ENCODE measurements at places on chromosomes 2 and 18.

DNA sequence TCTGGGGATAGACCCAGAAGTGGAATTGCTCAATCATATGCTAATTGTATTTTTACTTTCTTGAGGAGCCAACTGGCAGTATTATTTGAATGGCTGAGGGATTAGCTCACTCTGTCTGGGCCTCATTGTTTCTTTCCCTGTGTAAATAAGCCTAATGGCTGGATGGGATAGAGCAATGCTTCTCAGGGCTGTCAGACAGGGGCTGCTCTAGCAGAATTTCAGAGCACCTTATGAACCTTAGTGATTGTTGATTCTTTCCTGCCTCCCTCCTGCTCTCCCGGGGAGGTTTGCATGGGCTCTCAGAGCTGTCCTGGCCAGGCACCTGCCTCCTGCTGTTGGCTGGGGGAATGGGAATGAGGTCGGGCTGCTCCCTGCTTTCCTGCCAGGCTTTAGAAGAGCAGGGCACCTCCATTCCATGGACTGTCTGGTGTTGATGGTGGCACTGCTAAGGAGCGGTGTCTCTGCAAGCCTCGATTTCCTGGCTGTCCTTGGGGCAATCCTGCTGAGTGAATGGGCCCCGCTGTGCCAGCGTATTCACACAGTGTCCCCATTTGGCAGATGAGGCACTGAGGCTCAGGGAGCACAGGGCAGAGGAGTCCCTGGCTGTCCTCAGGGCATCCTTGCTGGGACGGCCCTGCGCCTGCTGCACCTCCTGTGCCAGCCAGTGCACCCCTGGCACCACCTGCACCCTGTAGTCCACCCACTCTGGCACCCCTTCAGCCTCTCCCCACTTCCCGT lies 468.2 kb upstream of the HS6ST1 start:
- no peak for DNase-seq

DNA sequence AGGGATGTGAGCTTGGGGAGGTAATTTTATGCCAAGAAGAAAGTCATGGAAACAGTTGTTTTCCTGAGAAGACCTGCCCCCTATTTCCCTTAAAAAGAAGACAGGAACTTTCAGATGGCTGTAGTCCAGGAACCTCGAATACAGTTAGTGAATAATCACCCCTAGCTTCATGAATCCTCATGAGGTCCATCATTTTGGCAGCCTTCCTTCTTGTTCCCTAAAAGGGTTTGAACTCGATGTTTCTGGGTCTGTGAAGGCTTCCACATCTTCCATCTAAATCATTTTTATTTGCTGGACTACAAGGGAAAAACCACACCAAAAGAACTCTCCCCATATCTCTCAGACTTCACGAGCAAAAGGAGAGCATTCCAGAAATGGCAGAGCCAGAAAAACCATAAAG lies 290.8 kb downstream of the SLC4A3 start:
- no peak for DNase-seq

GRCh38 chr2:106078096-106078495 lies 116.0 kb downstream of the UXS1 start:
- DNase-seq: peak; percentile 49

- no peak for DNase-seq
Observed at GRCh38 chr18:78393086-78393862, 586.3 kb upstream of the SALL3 start.

DNA sequence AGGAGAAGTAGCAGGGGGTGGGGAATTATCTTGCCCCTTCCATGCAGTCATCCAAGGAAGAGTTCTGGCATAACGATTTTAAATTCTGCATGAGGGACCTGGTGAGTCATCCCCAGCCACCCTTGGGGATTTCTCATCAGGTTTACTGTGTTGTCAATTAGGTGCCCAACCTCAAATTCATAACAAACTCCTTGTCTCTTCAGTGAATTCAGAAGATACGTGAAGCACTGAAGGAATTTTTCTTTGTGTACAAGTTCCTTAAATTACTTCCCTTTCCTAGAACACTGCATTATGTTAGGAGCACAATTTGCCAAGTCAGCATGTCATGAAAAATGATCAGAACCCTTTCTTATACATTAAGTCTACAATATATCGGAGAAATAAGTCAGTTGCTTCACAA lies 70.8 kb upstream of the NOSTRIN start:
- DNase-seq: no peak

GRCh38 chr18:23398401-23398800 lies 54.7 kb upstream of the RIOK3 start:
- DNase-seq: no peak

GRCh38 chr18:12442946-12443345 lies 35.2 kb downstream of the PRELID3A start:
- no peak for DNase-seq

GRCh38 chr2:66789741-66790140 lies 354.8 kb downstream of the MEIS1 start:
- no peak for DNase-seq

DNA sequence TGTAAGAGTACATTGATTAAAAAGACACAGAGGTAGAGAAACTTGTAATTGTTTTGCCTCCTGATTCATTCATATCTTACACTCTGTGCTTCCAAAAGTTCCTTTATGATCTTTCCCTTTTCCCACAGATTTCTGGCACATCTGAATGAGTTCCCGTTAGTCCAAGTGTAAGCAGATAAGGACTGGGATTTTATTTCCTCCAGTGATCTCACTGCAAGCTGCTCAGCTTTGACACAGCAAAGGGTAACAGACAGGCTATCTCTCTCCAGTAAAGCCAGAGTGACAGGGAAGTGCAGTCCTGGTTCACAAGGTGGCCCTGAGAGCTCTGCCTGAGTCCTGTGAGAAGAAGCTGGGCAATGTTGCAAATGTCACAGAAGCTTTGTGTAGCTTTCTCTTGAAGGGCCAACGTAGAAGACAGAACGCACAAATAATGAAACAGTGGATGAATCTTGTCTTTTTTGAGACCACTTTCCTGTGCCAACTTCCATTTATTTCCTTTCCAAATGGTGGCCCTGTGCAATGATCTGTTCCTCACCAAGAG lies 32.5 kb upstream of the KCNE4 start:
- no peak for DNase-seq

DNA sequence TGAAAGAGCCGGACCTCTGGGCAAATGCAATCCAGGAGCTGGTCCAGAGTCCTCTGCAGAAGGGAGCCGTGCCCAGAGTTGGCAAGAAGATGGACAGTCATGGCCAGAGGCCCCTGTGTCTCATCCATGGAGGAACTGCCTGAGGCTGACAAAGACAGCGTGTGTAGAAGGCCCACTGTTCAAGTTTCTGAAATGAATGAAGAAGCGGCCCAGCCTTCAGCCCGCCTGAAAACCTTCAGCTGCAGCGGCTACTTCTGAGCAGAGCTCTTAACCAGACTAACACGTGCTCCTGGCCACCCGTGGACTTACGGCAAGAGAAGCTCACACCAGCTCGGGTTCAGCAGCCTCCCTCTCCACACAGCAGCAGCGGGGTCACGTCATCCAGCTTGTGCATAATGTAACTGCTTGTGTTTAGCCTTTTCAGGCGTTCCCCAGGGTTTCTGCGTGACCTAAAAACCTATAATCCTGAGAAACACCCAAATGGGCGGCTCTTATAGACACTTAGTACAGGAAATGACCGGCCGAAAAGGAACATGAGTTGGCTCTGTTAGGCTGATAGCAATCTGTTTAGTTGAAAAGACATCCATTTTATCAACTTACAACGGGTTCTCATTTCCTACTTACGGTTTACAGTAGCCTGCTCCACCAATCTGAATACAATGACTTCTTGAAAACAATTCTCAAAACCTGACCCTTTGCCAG lies at the start of gene FAM124B:
Gene FAM124B, minus strand, starts transcription at position 467 of the 702 bp plus-strand sequence. Its CDS starts 339 bp downstream, at position 128.
- DNase-seq: no peak

GRCh38 chr2:189515264-189515663 lies 65.3 kb downstream of the SLC40A1 start:
- no peak for DNase-seq

GRCh38 chr2:42770288-42771131 lies 6.6 kb upstream of the OXER1 start:
- DNase-seq: no peak

- no peak for DNase-seq
Observed at GRCh38 chr18:46464926-46465655, 191.9 kb downstream of the LOXHD1 start.

GRCh38 chr2:239500574-239501550 lies 100.0 kb upstream of the HDAC4 start:
- no peak for DNase-seq

DNA sequence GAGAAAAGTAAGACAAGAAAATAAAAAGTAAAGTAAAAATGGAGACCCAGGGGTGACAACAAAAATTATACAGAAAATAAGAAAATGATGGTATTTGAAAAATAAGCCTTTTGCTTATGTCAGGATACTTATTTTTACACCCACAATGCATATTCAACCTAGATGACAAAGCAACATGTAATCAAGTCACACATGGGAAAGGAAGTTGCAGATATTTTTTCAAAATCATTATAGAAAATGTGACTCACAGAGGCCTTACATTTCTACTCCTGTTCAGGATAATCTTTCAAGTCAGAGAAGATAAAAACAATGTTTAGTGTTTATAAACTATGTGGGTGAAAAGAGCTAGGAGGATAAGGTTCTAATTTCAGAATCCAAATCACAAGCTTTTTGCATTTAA lies 275.3 kb upstream of the UBE2E3 start:
- no peak for DNase-seq

DNA sequence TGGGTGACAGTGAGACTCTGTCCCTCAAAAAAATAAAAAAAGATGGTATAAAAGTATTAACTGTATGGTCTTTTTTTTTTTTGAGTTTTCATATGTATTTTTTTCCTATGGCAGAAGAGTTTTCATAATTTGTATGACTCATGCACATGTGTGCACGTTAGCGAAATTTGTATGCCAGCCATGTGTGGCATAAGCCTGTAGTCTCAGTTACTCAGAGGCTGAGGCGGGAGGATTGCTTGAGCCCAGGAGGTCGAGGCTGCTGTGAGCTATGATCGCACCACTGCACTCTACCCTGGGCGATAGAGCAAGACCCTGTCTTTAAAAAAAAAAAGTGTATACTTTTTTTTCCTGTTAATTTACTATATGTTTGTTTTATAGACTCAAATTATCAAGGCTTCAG lies 160.8 kb downstream of the TGIF1 start:
- no peak for DNase-seq

DNA sequence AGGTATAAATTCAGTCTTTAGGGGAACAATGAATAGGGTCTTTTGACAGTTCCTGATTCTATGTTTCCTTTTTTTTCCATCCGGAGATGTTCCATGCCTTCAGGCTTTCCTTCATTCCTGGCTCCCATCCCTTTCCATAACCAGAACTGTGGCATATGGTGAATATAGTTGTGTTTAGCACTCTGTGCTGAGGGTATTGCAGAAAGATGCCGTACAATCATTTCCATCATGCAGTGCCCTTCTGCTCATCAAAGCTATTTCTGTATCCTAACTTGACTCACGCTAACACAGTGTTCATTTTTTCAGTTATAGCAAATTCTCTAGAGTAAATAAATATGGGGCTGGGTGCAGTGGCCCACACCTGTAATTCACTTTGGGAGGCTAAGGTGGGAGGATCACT lies 131.9 kb upstream of the EML6 start:
- no peak for DNase-seq

GRCh38 chr18:31451625-31452024 lies 4.1 kb downstream of the DSG3 start:
- no peak for DNase-seq

DNA sequence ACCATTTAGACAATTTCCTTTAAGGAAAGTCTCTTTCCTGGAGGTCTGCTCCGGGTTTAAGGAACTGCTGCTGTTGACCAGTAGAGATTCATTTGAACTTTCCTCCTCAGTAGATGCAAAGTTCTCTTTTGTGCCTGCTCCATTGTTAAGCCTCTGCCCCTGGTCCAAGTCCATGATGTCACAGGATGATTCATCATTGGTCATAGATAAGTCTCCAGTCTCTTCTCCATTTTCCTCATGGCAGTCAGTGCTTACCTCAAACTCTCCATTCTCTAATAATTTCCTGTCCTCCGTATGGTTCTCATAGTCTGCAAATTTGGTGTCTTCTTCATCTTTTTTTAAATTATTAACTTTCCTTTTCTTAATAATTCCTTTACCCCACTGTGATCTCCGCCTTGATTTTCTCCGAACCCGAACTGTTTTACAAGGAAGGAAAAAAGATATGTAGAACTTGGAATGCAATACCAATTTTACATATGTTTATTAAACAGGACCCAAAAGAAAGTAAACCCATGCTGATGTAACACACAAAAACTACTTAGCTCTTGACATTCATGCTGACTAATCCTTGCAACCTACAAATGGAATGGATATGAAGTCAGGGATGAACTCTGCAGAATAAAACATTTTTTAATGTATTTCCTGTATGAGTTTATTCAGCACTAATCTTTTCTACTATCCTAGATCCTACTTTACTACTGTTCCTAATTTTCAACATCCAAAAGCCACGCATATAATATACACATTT lies 169.1 kb downstream of the ATAD2B start:
- no peak for DNase-seq

- no peak for DNase-seq
Observed at GRCh38 chr2:173545364-173545763, 190.7 kb downstream of the CDCA7 start.

- no peak for DNase-seq
Observed at GRCh38 chr2:45089554-45090261, 80.5 kb upstream of the SIX2 start.

- DNase-seq: no peak
Observed at GRCh38 chr2:27809761-27810241, 38.3 kb downstream of the MRPL33 start.

GRCh38 chr18:61531182-61531581 lies 198.0 kb downstream of the CDH20 start:
- DNase-seq: no peak

- DNase-seq: no peak
Observed at GRCh38 chr2:54058449-54058848, 57.0 kb upstream of the ACYP2 start.

GRCh38 chr2:128423788-128424165 lies 105.1 kb upstream of the HS6ST1 start:
- DNase-seq: no peak

DNA sequence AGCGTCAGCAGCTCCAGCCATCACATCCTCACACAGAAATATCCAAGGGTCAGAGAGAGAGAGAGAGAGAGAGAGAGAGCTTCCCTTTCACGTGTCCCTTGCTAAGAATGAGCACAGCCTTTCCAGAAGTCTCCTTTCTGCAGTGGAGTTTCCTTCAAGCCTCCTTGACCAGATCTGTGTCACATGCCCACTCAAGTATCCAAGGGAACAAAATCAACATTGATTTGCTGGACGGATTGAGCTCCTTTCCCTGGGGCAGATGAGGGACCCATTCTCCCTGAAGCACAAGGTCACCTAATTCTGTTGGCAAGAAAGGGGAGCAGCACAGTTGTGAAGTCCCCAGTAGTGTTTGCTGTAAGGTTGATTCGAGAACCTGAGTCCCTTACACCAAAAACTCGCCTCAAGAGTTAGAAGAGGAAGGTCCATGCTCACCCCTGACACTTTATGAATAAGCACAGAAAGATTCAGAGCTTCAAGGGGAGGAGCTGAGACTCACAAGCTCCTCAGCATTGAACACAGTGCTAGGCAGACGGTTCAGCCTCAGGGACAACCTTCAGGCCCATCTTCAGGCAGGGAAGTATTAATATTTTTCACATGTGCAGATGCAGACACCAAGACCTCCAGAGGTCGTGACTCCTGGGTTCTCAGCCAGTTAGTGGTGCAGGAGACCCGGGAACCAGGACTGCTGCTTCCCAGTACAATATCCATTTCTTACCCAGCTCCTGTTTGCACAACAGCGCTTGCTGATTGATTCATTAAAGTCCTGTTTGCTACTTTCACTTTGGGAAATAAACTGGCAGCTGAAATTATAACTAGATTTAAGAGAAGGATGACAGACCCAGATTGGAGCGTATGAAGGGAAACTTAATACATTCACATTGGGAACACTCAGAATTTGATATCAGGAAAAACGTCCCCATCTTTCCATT lies 38.2 kb upstream of the MARCO start:
- DNase-seq: no peak
